ENCODE measurements at places on chromosomes 12 and 14.

DNA sequence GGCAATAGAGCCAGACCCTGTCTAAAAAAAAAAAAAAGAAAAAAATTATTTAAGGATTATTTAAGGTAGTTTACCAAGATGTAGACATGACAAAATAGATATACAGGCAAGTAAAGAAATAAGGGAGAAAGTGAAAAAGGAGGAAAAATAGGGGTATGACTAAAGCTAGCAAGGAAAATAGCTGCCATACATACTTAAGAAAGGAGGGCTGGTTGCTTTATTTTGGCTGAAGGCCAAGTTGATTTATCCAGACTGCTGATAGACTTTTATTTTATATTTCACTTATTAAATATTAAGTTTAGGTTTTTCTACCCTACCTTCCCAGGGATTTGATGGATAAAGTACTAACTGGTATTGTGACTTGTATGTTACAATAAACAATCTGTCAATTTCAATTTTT is 8.3 kb upstream of the AEBP2 start:
- DNase-seq: no peak

DNA sequence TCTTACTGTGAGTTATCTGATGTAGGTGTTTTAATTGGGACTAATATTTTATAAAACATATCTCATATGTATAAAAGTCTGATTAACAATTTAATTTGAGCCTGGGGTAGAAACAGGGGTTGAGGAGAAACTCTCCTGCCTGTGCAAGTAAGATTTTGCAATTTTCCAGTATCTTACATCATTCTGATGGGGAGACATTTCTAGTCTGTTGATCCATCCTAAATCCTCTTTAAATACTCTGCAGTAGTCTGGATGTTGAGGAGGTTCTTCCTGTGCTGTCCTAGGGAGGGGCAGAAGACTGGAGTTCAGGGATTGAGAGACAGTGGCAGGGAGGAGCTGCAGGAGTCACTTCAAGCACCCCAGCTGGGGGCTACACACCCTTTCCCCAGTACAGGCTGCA is 287.8 kb downstream of the ADGRD1 start:
- DNase-seq: no peak

- no peak for DNase-seq
Observed at GRCh38 chr12:70366581-70367257, 629 bp downstream of the KCNMB4 start.

DNA sequence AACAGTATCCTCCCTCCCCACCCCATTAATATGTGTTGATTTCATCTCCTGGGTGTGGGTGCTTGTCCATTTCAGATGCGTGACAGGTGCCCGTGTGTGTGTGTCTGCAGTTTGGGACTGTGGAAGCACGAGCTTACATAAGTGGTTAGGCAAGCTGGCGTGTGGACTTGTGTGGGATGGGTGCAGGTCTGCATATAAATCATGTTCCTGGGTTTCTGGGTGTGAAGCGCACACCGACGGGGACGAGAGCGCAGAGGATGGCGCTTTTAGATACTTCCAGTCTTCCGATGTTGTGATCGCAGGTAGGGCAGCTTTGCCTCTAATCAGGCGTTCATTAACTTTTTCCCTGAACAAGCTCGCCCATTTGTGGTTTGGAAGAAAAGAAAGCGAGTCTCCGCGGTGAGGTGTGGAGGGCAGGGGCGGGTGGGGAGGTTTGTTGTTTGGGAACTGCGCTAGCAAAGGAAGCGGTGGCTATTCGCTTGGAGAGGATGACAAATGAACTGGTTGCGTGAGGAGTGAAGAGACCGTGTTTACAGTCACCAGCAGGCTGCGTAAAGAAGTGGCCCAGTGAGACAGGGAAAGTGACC is 865 bp downstream of the RGS6 start:
- no peak for DNase-seq

GRCh38 chr14:32407130-32407529 is 78.0 kb downstream of the AKAP6 start:
- DNase-seq: no peak

DNA sequence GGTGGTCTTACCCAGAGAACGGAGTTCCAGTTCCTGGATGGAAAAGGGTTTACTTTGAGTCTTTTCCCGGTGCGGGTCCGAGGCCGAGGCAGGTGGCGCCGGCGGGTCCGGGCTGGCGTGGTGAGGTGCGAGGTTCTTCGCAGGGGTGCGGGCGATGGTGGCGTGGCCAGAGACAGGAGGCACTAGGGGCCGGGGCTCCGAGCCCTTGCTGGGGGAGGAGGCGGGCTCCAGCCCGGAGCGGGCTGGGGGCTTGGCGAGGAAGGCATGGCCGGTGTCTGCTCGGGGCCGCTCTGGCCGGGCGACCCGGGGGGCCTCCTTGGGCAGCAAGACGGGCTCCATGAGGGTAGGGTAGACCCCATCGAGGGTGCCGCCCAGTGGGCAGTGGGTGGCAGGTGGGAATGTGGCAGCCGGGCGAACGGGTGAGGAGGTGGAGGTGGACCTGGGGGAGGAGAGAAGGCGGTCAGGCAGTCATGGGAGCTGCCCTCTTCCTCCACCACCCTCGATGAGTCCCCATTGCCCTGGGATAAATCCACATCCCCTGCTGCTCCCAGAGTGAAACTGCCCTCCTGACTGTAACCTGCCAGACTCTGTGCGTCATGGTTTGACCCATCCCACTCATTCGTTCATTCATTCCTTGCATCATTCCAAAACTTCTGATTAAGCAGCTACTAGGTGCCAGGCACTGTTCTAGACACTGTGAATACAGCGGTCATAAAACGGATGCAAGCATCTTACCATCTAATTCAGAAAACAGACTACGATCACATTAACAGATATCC is 42.0 kb downstream of the RFLNA start:
- no peak for DNase-seq

DNA sequence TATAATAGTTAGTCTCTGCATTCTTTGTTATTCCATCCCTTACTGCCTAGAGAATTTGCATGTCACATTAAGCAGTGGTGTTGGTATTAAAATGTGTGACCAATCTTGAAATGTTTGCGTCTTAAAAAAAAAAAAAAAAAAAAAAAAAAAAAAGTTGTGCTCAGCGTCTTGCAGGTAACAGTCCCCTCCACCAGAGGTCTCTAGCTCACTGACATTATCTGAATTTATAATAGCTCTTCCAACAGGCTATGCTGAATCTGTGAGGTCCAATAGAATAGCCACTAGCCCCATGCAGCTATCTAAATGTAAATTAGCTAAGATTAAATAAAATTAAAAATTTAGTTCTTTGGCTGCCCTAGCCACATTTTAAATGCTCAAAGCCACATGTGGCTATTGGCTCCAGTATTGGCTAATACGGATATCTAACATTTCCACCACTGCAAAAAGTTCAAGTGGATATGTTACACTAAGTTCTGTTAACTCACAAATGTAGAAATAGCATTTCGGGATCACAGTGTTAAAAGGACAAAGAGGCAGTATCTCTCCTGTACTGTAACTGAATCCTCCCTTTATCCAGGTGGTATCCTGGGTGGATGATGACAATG is 28.7 kb downstream of the NKX2-8 start:
- peak; percentile 56 for DNase-seq

- no peak for DNase-seq
Observed at GRCh38 chr12:100720016-100720654, 74.4 kb upstream of the ANO4 start.

DNA sequence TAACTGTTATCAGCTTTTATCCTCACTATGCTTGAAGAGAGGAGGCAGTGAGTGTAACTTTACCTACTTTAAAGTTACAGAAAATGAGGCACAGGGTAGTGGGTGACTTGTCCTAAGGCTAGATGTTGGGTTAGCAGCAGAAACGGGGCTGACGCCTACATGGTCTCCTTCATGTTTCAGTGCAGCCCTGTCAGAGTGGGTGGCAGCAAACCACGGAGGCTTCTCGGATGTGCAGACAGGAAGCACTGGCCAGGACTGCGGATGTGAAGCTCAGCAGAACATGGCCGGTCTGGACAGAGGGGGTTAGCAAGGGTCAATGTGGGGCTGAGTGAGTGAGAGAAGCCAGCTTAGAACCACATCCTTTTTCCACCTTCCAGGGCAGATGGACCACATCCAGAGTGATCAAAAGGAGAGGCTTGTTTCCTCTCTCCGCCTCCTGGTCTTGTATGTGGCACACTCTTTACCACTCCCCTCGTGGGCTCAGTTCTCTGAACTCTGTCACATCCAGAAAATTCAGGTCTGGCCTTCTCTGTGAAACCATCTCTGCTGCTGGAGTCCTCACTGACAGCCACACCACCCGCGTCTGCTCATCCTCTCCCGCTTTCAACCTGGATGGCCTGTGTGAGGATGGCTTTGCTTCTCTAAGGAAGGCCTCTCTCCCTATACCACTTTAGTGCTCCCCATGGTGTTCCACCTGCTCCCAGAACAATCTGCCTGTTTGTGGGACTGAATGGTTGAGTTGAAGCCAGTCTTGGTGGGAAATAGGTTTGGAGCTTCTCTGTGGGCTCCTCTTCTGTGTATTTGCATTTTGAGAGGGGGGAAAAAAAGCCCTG is 14.1 kb downstream of the SUSD6 start:
- DNase-seq: peak; percentile 61

DNA sequence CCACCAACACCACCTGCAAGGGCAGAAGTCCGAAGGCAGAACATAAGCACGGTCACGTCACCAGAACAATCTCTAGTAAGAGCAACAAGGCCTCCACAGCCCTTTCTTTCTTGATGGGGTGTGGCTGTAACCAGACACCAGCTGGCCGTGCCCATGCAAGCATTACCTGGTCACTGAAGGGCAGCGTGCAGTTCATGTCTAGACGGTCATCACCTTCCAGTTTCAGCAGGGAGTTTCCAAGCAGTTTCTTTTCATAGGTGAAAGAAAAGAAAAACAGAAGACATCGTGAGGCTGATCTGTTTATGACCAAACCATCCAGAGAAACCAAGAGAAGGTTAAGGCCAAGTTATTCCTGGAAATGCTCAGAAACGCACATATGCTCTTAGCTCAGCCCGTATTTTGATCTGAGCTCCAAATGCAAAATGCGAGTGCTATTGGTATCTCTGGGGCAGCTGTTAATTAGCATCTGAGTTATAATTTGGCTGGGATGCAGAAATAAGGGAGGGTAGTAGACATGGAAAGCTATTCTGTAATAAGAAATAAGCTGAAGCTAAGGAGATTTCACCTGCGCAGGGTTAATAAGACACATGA is 42.5 kb downstream of the PRKAB1 start:
- DNase-seq: no peak

DNA sequence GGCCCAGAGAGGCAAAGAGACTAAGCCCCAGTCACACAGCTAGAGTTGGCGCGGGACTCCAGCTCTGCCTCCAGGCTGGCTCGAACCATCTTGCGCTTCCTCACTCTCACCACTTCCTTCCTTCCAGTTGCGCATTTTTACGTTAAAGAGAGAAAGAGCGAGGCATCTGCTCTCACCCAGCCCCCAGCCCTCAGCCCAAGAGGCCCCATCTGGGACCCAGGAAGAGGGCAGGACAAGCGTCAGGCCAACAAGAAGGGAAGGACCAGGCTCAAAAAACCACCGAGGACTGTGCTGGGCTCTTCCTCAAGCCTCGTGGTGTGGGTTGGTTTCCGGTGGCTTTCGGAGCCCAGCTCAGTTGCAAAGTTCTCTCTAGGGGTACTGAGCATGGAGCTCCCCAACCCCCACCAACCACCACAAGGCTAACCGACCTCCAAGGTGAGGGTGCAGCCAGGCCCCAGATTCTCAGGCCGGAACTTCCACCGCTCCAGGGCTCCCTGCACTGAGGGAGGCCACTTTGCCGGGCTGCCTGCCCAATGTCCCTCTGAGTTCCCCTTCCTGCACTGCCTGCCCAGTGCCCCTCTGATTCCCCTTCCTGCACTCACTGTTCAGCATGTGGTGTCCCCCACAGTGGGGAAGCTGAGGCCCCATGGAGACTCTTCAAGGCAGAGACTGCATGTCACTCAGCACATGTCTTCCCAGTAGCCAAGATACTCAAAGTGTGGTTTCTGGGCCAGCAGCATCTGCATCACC is 35.9 kb downstream of the TESC start:
- peak; percentile 20 for DNase-seq

DNA sequence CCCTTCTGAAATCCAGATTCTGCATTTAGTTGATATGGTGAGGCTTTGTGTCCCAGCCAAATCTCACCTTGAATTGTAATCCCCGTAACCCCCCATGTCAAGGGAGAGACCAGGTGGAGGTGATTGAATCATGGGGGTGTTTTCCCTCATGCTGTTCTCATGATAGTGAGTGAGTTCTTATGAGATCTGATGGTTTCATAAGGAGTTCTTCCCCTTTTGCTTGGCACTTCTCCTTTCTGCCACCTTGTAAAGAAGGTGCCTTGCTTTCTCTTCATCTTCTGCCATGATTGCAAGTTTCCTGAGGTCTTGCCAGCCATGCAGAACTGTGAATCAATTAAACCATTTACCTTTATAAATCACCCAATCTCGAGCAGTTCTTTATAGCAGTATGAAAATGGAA is 23.1 kb upstream of the C12orf42 start:
- no peak for DNase-seq

DNA sequence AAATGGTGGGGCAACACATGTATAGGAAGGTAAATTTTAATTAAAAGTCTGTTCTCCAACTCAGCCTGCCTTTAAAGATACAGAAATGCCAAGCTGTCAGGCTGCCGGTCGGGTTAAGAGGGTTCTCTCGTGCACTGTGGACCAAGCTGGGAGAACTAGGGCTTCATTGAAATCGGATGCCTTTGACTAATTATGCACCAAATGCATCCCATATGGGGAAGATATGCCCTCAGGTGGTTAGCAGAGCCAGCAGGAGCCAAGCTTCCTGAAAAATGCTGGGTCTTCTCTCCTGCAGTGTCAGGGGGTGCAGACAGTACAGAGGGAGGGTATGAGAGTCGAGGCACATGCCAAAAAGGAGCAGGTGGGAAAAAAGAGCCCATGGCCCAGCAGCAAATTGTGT is 236.1 kb downstream of the CACNA1C start:
- DNase-seq: no peak

GRCh38 chr12:124314207-124314606 is 19.3 kb downstream of the RFLNA start:
- no peak for DNase-seq

- DNase-seq: no peak
Observed at GRCh38 chr12:80472236-80472635, 28.2 kb downstream of the PTPRQ start.

DNA sequence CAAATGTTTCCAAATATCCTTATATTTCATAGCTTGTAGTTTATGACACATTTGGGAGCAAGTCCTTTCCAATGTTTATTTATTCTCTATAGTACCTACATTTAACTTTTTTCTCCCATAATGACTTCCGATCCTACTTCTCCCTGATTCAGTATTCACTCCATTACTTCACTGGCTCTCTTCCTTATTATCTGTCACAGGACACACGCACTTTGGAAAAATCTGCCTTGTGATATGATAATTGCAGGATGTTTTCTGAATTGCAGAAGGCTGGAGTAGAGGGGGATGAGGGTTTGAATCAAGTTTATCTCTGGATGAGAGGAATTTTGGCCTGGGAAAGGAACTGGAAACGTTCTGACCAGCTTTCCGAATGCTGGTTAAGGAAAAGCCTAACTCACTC is 75.0 kb downstream of the HMGA2 start:
- DNase-seq: no peak

Data from hippocampal formation (tissue), 2 donors.